ENCODE measurements at places on chromosomes 3 and 15.
A peak's percentile ranks its signal among the peaks of the same experiment; 100 is the strongest.

DNA sequence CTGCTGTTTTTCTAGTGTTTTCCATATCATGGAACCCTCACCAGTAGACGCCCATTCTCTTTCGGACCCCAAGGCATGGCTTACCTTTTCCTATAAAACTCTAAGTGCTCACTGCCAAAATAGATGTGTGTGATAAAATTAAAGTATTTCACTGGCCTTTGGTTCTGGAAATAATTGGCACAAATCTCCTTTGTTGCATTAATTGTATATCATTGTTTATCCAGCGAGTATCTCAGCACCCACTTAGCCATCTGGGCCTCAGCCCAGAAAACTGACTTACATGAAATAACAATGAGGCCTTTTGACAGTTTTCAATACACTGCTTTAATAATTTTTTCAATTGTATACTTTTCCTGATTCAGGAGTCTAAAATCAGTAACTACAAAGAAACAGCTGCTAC is 105.1 kb downstream of the MECOM start:
- no peak for DNase-seq

GRCh38 chr3:134143828-134144401 is 106.7 kb downstream of the RYK start:
- DNase-seq, result no peak

GRCh38 chr15:87761736-87762509 is 494.6 kb downstream of the NTRK3 start:
- no peak for DNase-seq

GRCh38 chr15:66855041-66855440 is 153.0 kb downstream of the SMAD6 start:
- DNase-seq, result no peak

- DNase-seq, result no peak
Measured at GRCh38 chr3:41024031-41024836, 175.1 kb upstream of the CTNNB1 start.

GRCh38 chr3:157094301-157094700 is 65.6 kb downstream of the CCNL1 start:
- DNase-seq, result no peak

DNA sequence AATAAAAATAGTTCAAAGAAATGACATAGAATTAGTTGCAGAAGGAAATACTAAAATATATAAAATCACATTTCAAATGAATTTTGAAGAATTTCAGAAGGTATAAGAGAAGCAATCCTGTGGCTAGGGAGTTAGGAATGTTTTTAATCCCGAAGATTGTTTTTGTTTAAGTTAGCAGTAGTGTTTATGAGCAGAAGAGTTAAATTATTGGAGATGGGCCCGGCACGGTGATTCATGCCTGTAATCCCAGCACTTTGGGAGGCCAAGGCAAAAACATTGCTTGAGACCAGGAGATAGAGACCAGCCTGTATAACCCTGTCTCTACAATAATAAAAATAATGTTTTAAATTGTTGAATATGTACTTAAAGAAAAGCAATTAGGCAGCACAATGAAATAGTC is 432.5 kb downstream of the MFSD1 start:
- DNase-seq, result peak; percentile 47

DNA sequence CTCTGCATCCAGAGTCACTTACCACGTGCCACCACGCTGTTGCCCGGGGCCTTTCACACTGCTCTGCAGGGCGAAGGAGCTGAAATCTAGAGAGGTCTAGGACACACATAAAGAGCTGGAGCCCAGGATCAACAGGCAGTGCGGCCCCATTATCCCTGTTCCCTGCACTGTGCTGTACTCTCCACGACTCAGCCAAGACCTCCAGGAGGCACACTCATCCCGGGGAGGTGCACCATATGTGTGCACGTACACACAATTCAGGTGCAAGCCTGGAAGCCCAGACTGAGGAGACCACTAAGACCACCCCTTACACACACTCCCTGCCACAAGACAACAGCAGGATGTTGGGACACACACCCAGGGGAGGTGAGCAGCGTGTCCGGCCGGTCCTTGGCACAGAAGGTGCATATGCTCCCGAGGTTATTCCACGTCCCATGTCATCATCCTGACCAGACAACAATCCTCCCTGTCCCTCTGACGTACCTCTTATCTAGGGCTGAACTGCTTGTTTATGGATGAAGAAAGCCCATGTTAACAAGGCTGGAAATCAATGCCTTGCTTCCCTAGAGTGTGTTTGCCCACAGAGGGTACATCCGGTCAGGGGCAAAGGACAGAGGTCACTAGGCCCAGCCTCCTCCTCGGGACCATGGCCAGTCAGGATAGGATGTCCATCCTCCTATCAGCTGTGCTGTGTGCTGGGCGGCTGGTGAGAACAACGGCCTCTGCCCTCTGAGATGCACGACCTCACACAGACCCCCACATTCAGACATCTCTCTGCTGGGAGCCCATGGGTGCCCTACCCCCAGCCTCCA is 16.1 kb downstream of the KLF15 start:
- DNase-seq, result no peak
